Stimulated activated CD8-positive, alpha-beta memory T cell treated with anti-CD3 and anti-CD28 coated beads, Interleukin-7, amount 100 ng/mL, for 1 hour (primary cell): ENCODE measurements at places on chromosomes 6 and 20.

DNA sequence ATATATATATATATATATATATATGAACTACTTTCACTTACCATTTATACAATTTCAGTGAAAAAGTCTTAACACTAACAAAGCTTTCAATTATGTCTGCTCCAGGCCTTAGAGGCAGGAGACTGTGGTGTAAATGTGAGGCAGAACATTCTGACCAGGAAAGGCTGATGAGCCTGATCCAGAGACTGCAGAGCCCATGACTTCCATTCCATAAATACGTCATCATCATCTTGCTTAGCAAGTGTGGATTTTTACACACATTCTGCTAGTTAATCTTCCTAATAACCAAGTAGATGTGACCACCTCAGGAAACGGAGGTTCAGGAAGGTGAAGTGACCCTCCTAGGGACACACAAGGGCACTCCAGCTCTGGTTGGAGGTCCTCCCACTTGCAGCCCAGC lies 14.9 kb downstream of the TRERF1 start:
- no peak for DNase-seq

DNA sequence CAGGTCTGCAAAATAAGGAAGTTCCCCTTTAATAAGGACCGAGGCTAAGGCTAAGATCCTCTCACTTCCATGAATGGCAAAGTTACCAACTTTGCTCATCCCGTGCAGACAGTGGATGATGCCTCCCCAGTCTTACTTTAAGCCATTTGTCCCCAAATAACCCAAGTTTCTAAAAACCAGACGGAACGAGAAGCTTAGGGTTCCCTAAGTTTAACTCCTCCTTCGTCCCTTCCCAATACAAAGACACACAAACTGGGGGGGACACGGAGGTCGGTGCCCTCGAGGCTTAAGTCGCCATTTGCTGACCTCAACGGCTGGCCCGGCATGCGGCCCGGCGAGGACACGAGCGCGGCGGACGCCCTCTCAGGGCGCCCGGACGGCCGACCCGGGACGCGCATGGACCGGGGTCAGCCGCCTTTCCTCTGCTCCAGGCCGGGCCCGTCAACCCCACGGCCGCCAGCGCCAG lies 527 bp downstream of the FBXO30 start:
- no peak for DNase-seq

- no peak for DNase-seq
Observed at GRCh38 chr6:86477500-86478148, 459.7 kb upstream of the HTR1E start.

DNA sequence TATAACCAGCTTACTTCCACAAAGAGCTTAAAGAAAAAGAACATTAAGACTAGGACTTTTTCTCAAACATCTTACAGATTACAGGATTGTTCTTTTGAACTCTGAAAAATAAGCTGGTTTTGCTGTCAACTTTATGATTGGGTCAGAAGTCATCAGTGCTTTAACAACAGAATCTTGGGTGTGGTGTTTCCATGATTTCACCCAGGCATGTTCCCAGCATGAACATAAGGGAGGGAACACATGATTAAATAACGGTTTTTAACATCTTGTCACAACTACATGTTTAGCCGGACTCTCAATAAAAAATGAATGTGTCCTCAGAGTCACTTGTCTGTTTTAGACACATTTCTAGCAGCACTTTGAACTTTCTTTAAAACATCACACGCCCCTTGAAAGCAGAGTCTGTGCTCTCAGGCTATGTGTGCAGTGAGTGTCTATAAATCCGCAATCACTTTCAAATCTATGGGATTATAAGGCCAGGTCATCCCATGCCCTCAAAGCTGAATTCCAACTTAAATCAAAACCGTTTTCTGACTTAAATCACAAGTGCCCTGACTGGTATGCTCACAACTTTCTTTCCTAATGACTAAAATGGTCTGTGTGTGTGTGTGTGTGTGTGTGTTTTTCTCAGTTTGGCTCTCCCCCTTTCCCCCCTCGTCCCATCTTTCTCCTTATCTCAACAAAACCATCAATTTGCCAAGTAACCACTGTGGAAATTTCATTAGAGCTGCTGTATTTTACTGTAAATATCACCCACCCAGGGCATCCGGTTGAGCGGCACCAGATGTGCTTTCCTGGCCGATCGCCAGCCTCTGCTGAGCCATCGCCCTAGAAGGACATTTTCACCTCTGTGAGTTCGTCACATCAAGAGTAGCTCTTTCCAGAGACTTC lies 216.8 kb upstream of the DTNBP1 start:
- DNase-seq: peak; percentile 22

DNA sequence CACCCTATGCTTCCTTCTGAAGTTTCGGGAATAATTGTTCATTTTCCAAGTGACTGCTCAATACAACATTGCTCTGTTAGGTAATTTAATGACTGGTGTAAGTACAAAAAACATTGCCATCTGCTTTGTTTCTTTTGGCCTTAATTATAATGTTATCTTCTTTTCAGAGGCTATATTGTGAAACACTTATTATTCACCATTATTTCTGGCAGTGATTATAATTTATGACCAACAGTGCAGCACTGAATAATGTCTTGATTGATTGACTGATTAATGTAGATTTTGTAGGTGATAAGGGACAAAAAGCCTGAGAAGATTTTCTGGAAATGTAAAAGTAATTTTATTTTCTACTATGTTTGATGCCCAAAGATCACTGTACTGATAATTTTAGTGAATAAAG lies 377.7 kb downstream of the PLCB1 start:
- no peak for DNase-seq

GRCh38 chr6:63582579-63583231 lies 10.4 kb downstream of the LOC128125822 start:
- no peak for DNase-seq

DNA sequence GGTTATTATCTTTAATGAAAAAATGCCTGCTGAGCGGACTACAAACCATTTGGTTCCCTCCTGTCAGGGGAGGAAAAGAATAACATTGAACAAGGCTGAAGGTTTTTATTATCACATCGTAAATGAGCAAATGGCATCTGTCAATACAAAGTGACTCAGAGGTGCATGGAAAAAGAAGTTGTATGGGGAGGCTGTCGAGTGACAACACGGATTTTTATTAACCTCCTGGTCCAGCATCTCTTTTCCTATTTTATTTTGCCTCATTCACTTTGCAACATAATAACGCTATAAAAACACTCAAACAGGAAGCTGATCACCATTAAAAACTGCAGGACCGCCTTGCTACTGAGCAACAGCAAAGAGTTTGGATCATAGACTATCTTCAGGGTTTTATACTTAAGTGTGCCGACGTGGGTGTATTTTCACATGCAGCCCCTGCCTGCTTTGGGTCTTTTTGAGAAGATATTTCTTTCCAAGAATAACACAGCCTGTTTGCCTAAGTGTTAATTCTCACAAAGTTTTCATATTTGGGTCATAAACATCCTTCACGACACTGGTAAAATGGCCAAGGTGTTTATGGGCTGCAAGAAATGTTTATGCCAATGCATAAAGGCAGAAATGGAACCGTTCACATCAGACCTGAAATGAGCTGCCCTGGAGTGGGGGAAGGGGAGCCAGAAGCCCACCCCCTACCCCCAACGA lies 132.1 kb upstream of the SALL4 start:
- DNase-seq: no peak

GRCh38 chr20:46088409-46089166 lies 1.2 kb downstream of the NCOA5 start:
- DNase-seq: no peak

DNA sequence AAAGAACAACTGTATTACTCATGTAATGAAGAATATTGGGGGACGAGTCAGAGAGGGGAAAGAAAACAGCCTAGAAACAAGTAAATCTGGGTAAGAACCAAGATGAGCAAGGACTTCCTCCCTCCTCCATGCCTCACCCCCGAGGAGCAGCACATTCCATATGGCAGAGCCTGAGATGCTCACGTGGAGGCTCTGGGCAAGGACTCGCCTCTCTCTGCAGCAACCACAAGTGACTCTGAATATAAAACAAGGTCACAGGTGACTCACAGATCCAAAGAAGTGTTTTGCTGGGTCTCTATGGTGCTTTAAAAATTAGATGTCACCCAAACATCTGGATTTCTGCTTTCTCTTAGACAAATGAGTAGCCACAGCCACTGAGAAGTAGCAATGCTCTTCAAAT lies 453.0 kb upstream of the SULF2 start:
- DNase-seq: no peak

GRCh38 chr6:81722506-81723223 lies 29.8 kb downstream of the TENT5A start:
- no peak for DNase-seq

GRCh38 chr6:111979633-111980032 lies 74.3 kb upstream of the CCN6 start:
- no peak for DNase-seq

GRCh38 chr6:11683871-11684270 lies 94.7 kb downstream of the ADTRP start:
- DNase-seq: no peak

GRCh38 chr6:132004668-132005067 lies 53.5 kb upstream of the CCN2 start:
- no peak for DNase-seq

GRCh38 chr6:38804358-38804757 lies 89.2 kb downstream of the DNAH8 start:
- DNase-seq: no peak

GRCh38 chr6:144066741-144067484 lies 28.5 kb downstream of the SF3B5 start:
- no peak for DNase-seq

DNA sequence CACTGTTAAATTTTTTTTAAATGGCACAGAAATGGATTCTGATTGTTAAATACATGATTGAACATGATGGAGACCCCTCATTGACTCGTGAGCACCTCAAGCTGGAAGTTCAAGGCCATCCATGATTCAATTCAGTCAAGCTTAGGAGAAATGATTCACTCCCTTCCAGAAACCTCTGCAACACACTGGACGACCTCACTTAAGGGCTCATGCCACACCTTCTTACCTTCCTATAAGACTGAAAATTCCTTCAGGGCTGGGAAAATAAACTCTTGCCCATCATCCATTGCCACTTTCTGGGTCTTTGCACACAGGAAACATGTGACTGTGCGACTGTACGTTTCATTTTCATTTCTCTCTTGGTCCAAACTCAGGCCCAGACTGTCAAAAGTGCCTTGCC lies 196.4 kb downstream of the TBXT start:
- no peak for DNase-seq

GRCh38 chr6:4179960-4180651 lies 44.7 kb upstream of the ECI2 start:
- DNase-seq: no peak

GRCh38 chr6:68635412-68635705 lies 277 bp downstream of the ADGRB3 start:
- DNase-seq: no peak

DNA sequence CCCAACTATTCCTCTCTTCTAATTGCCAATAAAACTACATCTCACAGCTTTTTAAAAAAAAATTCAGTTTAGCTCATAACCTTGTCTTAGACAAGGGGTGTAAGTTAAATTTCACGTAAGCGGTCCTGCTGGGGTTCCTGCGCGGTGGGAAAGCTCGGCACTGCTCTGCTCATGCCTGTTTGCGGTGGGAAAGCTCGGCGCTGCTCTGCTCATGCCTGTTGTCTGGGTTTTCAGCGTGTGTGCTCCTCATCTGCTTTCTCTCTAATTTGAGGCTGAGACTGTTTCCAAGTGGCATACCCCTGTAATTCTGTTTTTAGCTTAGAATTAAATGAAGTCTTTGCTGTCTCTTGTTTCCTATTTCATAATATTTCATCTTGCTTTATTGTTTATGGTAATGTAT lies 18.6 kb downstream of the ARID1B start:
- no peak for DNase-seq

DNA sequence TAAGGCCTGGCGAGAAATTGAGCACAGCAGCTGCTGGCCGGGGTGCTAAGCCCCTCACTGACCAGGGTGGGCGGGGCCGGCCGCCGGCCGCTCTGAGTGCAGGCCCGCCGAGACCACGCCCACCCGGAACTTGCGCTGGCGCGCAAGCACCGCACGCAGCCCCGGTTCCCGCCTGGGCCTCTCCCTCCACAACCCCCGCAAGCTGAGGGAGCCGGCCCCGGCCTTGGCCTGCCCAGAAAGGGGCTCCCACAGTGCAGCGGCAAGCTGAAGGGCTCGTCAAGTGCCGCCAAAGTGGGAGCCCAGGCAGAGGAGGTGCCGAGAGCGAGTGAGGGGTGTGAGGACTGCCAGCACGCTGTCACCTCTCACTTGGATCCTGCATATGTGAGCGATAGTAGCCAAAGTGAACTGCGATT lies 251.2 kb downstream of the GJA1 start:
- DNase-seq: no peak

DNA sequence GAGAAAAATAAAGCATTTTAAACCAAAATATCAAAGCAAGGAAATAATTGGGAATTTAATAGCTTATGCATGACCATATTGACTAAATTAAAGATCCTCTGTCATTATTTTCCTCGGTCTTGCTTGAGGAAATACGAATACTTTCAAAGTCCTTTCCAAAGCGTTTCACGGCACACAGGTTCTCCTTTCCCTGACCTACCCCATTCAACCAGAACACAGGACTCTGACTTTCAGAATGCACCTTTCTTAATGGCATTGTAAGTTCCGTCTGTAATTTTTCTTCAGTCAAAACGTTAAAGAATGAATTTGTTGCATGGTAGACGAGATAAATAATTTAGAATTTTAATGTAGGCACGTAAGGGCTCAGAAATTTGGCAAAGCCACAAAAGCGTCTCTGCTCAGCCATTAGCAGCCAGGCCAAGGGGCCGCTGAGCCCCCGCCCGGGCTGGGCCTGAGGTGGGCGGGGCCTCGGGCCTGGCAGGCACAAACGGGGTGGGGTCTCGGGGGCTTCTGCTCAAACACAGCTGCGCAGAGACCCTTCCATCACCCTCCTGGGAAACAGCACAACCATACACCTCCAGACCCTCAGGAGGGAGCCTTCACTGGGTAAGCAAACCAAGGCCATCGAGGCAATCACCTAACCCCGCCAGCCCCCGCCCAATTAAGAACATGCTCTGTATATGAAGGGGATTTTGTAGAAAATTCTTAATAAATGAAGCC lies 3.4 kb downstream of the NEDD9 start:
- no peak for DNase-seq

GRCh38 chr6:19303383-19303782 lies 533.8 kb upstream of the ID4 start:
- no peak for DNase-seq

- DNase-seq: no peak
Observed at GRCh38 chr6:15504040-15504495, 158.8 kb downstream of the DTNBP1 start.

- no peak for DNase-seq
Observed at GRCh38 chr6:167157414-167157813, 366 bp downstream of the GPR31 start.

GRCh38 chr20:10864076-10864672 lies 190.4 kb upstream of the JAG1 start:
- DNase-seq: no peak
